ENCODE measurements at places on chromosomes 11 and 22.
A peak's percentile ranks its signal among the peaks of the same experiment; 100 is the strongest.

DNA sequence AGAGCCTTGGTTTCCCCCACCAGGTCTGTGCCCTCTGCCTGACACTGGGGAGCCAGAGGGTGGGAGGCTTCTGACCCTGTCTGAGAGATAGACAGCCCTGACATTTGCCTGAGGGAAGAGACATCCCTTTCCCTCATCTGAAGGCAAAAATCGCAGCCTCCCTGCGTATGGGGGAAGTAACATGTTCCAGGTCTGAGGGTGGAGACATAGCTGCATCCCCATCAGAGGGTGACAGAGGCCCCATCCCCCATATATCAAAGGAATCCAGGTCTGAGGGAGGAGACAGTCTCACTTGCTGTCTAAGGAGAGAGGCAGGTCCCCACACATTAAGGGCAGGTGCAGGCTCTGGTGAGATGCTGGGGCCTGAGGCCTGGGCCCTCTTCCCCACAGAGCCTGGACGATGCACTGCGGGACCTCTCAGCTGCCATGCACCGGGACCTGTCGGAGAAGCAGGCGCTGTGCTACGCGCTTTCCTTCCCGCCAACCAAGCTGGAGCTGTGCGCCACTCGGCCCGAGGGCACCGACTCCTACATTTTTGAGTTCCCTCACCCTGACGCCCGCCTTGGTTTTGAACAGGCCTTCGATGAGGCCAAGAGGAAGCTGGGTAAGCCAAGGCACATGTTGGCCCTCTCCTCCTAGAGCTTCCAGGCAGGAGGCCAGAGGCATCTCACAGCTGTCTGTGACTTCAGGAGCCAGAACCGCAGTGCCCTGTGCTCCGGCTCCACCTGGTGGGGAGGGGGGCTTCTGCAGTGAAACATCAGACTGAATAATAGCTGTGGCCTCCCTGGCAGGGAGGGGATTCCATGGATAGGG lies 16.1 kb upstream of the RELT start:
- DNase-seq: no peak

GRCh38 chr22:36764060-36764459 lies 11.9 kb downstream of the IFT27 start:
- DNase-seq: no peak

DNA sequence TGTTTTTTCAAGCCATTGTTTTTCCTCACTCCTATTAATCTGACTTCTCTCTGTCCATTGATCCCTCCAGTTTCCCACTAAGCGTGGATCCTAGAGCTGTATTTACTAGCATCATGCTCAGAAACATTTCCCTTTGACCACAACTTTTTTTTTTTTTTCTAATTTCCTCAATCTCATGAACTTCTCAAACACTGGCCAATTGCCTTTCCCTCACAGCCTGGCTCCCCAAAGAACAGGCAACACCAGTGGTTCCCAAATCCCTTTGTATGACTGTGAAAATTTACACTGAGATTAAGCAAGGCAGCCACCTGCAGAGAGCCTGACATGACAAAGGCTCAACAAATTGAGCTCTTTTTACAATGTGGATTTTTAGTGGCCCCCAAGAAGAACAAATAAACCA lies 1.4 kb upstream of the TPP1 start:
- no peak for DNase-seq

DNA sequence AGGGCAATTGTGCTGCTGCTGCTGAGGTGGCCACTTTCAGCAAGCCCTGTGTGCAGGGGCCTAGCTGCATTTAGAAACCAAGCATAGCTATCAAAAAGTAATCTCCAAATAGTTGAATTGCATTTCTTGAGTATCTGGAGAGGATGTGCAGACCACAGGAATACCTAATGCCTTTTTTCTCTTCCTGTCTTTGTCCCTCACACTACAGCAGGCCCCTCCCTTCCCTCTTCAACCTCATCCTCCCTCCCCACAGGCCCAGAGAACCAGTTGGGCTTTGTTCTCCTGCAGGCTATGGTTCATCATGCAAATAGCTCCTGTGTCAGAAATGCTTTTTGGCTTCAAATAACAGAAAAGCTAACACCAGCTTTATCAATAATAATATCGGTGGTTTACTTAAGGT lies 47.7 kb downstream of the DKK3 start:
- DNase-seq: peak; percentile 38

- no peak for DNase-seq
Measured at GRCh38 chr22:29651652-29652051, 48.2 kb downstream of the NF2 start.

DNA sequence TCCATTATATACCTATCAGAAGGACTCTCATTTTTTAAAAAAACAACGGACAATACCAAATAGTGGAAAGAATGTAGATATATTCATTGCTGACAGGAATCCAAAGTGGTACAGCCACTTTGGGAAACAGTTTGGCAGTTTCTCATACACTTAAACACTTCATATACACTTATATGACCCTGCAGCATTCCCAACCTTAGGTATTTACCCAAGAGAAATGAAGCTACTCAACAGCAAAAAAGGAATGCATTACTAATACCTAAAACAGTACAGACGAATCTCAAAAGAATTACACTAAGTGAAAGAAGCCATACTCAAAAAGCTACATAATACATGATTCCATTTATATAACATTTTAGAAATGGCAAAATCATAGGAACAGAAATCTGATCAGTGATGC lies 51.5 kb downstream of the RBFOX2 start:
- no peak for DNase-seq

GRCh38 chr11:44992181-44992582 lies 41.5 kb upstream of the TP53I11 start:
- DNase-seq: no peak

- no peak for DNase-seq
Measured at GRCh38 chr11:3016861-3017260, 24.7 kb upstream of the NAP1L4 start.

- no peak for DNase-seq
Measured at GRCh38 chr11:134101282-134101681, 32.4 kb downstream of the JAM3 start.

DNA sequence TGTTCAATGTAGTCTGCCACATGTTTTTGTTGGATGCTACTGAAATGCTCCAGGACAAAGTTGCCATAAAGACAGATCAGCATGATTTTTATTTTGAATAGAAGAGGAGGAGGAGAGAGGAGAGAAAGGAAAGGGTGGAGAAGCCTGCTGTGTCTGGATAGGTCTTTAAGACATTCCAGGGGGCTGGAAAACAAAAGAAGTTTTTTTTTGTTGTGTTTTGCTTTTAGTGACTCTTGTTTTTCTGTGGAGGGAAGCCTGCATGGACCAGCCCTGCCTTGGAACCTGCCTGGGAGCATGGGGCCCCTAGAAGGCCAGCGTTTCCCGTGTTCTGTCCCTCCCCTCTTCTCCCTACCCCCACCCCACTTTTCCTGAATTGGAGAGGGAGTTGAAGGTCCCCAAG lies 2.3 kb downstream of the TSPAN18 start:
- DNase-seq: no peak

DNA sequence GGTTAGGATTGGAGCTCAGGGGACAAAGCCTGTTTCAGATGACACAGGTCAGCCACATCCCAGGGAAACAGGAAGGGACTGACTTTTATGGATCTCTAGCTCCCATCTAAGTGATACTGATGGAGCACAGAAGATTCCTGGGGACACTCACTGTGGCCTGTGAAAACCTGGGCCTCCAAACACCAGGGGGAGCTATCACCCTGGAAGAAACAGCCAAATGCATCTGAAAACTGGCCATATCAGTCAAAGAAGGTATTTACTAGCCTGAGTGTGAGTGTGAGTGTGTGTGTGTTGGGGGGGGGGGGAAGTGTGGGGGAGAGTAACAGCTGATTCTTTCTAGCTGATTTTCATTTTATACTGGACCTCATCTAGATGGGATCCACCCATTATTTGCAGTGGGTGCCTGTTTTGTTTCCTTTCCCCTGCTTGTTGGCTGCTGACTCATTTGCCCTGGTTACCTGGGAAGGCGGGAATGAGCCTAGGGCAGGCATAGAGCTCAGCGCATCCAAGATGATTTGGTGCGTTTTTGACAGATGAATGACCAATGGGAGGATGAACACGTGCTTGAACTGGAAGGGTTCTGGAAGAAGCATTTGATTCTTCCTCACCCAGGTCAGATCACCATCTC lies 284.0 kb downstream of the KIRREL3 start:
- peak; percentile 11 for DNase-seq

- no peak for DNase-seq
Measured at GRCh38 chr22:48268293-48268692, 1505.8 kb downstream of the TBC1D22A start.

DNA sequence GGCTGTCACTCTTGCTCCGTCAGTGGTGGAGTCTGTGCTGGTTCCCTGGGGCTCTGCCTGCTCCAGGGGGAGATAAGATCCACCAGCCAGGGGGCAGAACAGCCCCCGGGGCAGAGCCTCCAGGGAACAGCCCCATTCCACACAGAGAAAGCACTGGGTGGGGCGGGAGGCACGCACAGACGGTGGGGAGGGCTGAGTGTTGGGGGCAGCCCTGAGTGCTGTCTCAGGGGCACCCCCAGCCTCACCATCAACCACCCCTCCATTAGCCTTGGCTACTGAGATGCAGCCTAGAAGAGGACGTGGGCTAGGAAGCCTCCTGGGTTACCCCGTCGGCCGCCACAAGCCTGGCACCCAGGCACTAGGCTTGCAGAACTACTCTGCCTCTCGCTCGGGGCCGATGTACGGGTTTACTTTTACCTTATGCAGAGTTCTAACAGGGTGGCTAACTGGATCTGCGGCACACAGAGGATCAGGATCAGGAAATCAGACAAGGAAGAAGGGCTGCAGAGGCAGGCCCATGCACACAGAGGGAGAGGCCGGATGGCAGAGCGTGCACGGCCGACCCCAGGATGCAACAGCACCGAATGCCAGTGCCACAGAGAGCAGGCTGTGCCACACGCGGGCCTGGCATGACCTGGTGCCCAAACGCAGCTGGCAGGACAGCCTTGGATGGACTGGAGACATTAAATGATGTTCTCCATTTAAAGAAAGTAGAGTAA lies 140.5 kb downstream of the CTTN start:
- DNase-seq: no peak

- DNase-seq: no peak
Measured at GRCh38 chr11:111299101-111300026, 1.0 kb downstream of the POU2AF3 start.

DNA sequence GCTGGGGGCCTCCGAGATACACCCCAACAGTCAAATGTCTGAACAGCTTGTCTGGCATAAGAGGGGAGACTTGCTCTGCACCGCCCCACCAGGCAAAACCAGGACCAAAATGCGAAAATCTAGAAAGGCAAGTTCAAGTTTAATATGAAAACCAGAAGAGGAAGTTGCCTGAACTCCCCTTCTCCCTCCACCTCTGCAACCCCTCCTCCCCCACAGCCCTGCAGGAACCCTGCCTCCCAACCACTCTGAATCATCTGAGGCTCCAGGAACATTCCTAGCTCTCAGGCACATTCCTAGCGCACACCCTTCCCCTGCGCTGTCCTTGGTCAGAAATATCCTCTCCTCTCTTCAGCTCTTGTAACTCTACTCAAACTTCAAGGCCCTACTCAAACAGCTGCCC lies 36.7 kb downstream of the ISX start:
- no peak for DNase-seq

GRCh38 chr11:111792314-111792713 lies 26.1 kb upstream of the PPP2R1B start:
- DNase-seq: no peak

GRCh38 chr11:20754933-20755332 lies 85.5 kb downstream of the NELL1 start:
- no peak for DNase-seq

- DNase-seq: no peak
Measured at GRCh38 chr11:95835351-95835750, 45.1 kb downstream of the CEP57 start.

- no peak for DNase-seq
Measured at GRCh38 chr22:44955102-44955501, 54.7 kb downstream of the PHF21B start.

DNA sequence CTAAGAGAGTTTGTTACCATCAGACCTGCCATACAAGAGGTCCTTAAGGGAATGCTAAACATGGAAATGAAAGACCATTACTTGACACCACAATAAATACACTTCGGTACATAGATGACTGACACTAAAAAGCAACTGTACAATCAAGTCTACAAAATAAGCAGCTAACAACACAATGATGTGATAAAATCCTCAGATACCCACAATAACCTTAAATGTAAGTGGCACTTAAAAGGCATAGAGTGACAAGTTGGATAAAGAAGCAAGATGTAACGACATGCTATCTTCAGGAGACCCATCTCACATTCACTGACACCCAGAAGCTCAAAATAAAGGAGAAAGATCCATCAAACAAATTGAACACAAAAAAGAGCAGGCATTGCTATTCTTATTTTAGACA lies 107.6 kb downstream of the LRRC4C start:
- DNase-seq: no peak

- DNase-seq: peak; percentile 66
Measured at GRCh38 chr11:123111465-123111864, 49.5 kb upstream of the HSPA8 start.

DNA sequence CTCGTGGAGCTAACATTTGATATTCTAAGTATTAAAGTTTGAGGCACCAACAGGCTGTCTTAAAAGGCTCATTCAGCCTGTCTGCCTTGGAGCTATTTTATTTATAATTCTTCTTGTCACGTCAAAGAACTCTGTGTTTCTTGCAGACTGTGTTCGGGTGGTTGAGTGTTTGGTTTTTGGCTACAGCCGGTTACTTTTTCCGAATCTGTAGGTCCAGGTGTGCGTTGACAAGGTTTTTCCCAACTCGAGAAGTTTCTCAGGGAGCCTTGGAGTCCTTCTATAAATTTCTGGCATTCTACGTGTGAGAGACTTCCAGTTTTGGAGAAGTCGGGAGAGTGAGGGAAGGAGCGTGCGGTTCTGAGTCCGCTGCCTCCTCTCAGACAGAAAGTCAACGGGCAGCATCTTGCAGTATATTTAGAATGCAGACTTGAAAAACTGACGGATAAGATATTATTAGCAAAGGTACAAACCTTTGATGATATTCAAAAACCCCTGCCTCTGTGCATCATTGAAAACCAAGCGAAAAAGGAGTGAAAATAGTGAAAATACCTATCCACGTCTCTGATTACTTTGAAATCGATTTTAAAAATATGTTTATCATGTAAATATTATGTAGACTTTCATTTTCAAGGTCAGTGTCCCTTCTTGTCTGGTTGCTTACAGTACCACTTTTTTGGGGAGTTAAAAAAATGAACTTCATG lies 85.2 kb upstream of the PPARA start:
- DNase-seq: no peak

GRCh38 chr11:71930556-71931244 lies 1.9 kb downstream of the RNF121 start:
- no peak for DNase-seq

GRCh38 chr11:113260096-113260425 lies 54.3 kb upstream of the TTC12 start:
- no peak for DNase-seq

GRCh38 chr22:29815580-29815979 lies 22.5 kb downstream of the ASCC2 start:
- no peak for DNase-seq

All from CD4-positive, alpha-beta T cell treated with Interleukin-4 for 4 hours (primary cell).